ENCODE measurements at places on chromosomes 2 and 18.

GRCh38 chr2:173086518-173087213, 11.0 kb downstream of the MAP3K20 start:
- no peak for DNase-seq

DNA sequence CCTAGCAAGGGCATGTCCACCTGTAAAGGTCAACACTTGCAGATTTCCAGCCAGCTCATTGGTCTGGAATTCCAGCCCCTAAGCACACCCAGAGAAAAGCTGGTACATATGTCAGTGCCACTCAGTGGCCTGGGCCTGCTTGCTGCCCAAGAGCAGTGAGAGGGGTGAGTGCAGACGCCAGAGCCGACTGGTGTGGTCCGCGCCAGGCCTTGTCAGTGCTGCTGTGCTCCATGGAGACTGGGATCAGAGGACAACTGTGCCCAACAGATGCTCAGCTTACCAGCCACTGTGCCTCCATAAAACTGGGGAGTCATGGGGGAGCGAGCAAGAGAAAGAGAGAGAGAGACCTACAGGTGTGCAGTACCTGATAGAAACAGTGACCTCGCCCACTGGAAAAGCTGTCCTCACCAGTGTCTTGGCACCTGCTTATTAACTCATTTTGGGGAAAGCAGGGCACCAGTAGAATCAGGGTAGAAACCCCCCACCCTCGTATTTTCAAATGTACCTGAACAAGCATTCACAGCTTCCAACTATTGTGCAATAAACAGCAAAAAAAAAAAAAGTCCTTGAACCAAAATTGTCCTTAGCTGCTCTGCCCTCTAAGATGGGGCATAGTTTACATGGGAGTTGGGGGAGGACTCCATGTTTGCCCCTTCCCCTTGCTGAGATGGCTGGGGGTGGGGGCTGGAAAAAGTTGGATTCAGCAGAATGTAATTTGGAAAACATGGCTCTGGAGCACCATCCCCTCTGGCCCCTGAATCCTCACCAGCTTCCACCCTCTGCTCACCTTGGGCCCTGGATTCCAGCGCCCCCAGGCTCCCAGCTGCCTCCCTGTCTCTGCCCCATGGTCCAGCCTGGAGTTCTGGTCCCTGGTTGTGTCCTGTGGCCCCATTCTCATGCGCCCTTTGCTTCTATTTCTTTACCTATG, 1.4 kb upstream of the SP140L start:
- no peak for DNase-seq

- no peak for DNase-seq
Observed at GRCh38 chr2:218821605-218822211, 9.9 kb downstream of the PRKAG3 start.

- no peak for DNase-seq
Observed at GRCh38 chr2:67841711-67842110, 221.1 kb downstream of the C1D start.

DNA sequence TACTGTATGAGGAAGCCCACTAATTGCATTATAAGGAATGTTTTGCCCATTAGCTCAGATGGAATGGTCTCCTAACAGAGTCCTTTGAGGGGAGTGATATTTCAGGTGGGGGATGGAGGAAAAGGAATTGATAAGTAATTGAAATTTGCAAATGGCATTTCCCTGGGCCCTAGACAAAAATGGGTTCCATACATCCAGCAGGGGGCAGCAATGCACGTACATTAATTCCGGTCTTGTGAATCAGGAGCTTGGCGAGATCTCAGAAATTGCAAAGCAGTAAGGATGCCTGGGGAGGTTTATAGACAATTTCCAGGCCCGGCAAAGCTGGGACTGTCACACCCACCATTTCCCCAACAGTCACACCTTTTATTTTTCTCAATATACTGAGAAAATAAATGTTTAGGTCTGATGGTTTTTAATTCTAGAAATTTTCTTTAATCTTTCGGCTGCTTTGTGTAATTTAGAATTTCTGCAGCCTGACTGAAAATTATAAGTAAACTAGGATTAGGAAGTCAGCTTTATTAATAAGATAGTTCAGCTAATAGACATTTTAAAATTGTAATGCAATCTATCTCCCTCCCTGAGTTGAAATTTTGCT, 122.8 kb downstream of the LYPD1 start:
- DNase-seq = peak; percentile 43

GRCh38 chr2:141162314-141162713, 968.5 kb downstream of the LRP1B start:
- no peak for DNase-seq

- DNase-seq = no peak
Observed at GRCh38 chr2:67534745-67535144, 137.6 kb downstream of the ETAA1 start.

DNA sequence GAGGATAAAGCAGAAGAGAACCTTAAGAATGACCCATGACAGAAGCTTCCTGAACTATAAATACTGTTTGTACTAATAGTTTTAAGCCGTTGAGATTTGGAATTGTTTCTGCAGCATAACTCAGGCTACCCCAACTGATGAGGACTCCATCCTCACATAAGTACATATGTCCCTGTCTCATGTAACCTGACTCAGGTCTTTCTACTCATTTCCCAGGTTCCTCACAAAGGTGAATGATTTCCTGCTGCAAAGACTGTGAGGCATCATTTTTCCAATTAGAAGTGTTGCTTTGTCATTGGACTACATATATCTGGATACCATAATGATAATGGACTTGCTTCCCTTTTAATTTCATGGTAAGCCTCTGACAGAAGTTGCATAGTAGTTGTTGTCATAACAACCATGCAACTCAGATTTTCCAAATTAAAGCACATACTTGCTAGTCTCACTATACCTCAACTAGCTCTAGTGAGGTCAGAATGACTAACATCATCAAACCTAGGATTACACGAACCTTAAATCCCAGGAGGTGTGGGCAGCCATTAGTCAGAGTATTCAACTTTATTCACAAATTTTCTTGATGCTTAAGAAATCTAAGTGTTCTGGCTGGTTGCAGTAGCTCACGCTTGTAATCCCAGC, 38.0 kb upstream of the NEDD4L start:
- no peak for DNase-seq

DNA sequence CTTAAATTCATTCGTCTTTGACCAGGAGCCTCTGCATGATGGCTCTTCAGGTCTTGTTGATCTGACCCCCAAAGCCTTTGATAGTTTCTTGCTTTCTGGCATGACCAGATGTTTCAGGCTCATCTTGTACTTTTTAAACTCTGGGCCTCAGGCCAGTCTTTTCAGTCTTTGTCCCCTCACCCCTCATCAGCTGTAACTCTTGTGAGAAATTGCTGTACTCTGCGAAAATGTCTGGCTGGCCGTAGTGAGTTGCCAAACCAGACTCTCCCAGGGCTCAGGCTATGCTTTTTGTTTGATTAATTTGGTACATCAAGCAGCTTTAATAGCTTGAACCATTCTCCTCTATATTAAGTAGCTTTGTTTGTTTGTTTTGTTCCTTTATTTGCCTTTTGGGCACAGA, 75.9 kb downstream of the BABAM2 start:
- DNase-seq = no peak

- DNase-seq = no peak
Observed at GRCh38 chr2:239594019-239594771, 193.4 kb upstream of the HDAC4 start.

DNA sequence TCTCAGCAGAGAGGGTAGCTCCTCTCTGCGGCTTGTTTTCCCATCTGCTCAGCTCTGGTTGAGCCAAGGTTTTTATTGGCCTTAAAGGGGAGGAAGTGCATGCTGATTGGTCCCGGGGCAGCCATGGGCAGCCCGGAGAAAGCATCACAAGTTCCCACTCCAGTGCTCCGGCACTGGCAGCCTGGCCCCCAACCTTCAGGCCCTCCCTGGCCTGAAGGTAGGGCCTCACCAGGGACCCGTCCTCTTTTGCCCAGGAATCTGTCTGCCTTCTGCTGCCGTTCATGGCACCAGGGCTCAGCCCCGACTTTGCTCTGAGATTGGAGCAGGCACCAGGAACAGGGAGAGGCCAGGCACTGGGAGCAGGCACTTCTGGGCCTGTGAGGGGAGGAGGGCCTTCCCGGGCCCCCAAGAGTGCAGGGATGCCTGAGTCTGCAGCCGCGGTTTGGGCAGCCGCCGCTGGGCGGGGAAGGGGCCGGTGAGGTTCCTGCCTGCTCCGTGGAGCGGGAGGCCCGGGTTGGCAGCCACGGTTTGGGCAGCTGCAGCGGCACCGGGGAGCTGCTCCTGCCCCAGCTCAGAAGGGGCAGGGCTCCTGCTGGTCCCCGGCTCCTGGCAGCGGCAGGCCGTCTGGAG, 17.5 kb upstream of the ILKAP start:
- DNase-seq = peak; percentile 97

DNA sequence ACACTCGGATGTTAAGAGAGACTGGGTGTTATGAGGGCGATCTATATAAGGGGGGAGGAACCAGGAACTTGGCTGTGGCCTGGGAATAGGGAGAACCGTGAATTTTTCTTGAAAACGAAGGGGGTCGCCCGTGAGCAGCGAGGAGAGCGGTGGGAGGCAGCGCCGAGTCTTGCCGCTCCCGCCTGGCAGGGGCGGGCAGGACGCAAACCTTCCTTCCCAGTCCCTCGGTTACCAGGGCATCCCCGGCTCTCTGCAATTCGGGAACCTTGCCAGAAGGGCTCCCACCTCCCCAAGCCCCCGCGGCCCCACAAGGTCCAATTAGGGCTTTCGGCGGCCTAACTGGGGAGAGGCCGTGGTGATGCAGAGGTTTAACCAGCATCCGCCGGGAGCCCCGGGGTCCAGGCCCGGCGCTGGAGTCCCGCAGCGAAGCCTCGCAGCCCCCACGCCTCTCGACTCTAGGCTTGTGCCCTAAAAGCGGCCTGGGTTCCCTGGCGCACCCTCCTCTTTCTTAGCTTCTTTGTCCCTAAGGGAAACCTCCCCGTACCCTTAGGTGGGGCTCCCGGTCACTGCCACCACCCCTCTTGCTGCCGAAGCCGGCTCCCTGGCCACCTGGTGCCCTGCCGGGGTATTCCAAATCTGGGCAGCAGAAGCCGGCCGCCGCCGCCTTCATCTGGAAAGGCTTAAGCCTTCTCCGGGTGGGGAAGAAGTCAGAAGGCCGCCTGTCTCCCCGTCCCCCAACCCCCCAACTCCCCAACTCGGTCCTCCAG, 680 bp upstream of the FHOD3 start:
- peak; percentile 45 for DNase-seq

DNA sequence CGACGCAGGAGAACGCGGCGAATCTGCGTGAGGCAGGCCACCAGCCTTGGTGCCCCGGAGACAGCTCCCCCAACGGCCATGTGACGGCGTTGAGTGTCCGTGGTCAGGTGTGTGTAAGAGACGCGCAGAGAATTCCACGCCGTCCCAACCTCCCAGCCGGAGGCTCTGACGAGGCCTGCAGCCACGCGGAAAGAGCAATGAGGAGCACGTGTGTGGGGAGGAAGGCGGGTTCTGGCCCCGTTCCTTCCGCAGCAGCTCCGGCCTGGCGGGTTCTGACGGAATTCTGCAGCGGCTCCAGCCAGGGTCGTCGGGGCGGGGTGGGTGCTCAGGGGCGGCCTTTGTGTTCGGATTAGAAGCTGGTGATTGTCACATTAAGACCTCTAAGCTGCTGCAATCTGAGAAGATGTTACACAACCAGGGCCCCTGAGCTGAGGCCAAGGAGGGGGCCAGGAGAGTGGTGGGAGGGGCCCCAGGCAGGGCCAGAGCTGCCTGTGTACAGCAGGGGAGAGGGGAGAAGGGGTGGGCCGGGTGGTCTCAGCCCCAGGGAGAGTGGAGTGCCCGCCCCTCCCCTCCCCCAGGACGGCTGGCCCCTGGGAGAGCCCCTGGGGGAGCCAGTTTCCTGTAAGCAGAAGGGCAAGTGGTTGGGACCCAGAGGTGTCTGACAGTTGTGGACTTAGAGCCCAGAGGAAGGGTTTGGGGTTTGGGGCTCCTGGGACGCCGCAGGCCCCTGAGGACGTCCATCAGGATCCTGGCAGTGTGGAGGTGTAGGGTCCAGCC, 5.1 kb upstream of the GAL3ST2 start:
- DNase-seq = no peak

GRCh38 chr2:196012314-196012713, 56.3 kb downstream of the DNAH7 start:
- no peak for DNase-seq

DNA sequence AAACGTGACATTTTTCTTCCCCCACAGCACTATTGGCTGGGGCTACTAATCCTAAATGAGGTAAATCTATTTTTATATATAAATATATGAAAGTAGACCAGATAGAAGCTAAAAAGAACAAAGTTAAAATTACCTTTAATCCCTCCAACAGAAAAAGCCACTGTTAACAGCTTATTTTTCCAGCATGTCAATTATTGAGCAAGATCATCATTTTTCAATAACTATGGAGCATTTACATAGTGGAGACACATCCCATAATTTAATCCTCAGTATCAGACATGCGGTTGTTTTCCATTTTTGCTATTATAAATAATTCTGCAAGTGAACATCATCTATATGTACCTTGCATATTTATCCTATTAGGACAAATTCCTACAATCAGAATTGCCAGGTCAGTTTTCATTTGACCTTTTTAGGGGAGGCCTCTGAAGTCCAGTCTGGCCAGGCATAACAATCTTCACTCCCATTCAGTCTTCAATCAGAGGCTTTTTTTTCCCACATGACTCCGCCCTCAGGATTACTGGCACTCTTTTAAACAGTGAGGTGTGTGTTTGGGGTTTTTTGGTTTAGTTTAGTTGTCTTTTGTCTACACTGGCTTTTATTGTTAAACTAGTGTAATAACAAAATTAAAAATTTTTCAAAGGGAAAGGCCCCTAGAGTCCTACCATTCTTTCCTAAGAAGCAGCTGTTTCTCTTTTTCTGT, 29.2 kb downstream of the SMARCAL1 start:
- DNase-seq = no peak

- DNase-seq = no peak
Observed at GRCh38 chr2:101516823-101517690, 42.1 kb upstream of the RFX8 start.

GRCh38 chr2:45724335-45724734, 72.9 kb downstream of the PRKCE start:
- no peak for DNase-seq

DNA sequence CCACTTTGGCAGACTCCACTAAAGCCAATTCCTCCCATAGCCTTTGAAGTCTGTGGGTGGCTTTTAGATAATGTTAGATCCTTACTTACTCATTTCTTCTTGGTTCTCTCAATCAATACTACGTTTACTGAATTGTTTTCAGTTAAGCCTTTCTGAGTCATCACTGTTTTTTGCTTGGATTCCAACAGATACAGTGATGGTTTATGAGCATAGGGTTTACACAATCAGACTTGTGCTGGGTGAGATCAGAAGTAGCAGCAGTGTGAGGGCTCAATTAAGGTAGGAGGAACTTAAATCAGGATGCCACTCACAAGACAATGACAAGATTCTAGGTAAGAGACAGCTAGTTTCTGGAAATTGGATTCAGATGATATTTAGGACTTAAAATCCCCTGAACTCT, 297.7 kb upstream of the DOK6 start:
- DNase-seq = no peak

DNA sequence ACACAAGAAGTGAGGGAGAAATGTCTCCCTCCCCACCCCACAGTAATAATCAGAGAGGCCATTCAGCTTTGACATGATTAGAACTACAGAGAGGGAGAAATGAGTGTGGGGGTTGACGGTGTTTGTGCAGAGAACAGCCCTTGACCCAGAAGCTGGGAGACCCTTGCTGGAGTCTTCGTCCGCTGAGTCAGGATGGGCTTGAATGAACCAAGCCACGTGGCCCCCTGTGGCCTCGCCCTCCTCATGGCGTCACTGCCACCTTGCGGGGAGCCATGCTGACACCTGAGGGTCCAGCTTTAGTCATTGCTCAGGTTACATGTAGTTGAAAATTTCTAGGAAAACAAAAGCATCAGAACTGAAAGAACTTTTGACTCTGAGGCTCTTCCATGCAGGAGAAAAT, 101.2 kb downstream of the DGKD start:
- no peak for DNase-seq

GRCh38 chr2:24304098-24304497, 56.2 kb downstream of the ITSN2 start:
- DNase-seq = no peak

GRCh38 chr2:125959047-125959446, 696.9 kb upstream of the GYPC start:
- DNase-seq = no peak
